Panc1 (cell line): ENCODE measurements at places on chromosomes 6 and 20.

DNA sequence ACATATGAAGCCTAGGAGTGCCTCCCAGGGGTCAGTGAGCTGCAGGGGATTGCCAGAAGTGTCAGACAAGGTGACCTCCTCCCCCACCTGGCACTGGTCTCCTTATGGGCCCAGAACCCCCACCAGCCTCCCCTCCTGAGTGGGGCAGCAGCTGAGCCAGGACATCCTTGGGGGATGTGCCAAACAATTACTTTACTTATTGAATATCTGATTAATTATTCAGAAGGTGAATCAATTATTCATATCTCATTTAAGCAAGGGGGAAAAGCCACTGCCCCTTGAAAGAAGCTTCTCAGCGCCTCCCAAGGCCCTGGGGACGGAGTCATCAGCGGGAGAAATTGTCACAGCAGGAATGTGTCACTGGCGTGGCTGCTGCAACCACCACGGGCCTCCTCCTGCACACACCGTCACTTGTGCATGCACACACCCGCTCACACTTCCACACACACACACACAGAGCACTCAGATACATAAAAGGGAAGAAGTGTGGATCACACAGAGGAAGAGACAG, 123.4 kb upstream of the MAFB start:
- DNase-seq: no peak

DNA sequence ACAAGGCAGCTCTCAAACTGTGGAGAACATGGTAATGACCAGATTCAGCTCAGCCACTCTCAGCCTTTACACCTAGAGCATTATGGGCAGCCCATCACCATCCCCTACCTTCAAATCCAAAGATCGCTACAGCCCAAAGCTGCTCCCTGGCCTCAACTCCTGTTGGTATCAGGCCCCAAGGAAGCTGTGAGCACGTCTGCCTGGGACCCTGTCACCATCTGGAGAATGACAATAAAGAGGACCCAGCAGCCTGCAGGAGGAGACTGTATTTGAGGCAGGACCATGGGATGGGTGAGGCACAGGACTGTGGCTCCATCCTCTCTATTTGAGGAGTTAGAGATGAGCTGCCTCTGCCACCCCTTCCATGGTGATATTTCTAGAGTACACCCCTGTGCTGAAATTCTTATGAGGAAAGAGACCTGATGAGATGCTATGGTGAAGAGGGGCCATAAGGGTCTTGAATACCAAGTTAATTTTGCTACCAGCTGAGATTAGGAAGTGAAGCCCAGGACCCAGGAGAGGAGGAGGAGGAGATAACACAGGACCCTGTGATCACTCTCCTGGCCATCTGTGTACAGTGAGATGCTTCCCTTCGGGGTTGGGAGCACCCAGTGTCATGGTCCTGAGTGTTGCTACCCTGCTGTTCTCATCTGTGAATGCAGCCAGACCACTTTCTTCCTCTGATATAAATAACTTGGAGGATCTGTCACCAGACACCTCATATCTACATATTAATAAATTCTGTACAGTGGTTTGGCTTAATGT, 19.6 kb upstream of the MICB start:
- no peak for DNase-seq

GRCh38 chr20:57543754-57544153, 17.2 kb upstream of the PCK1 start:
- no peak for DNase-seq

GRCh38 chr6:139533573-139534471, 159.4 kb upstream of the CITED2 start:
- no peak for DNase-seq

DNA sequence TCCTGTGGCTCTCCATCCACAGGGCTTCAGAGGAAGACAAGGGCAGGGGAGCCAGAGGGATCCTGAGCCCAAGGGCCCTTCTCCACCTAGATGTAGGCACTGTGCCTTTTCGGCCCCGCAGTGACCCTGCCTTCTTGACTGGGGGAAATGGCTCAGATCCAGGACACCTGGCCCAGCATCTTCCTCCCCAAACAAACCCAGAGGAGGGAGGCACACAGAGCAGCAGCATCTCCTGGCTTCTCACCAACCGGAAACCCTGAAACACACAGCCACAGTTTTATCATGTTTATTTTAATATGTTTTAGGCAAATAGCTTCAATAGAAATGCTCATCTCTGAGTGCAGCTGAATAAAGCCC, 84.5 kb upstream of the LRFN2 start:
- no peak for DNase-seq

GRCh38 chr6:111975466-111975865, 78.4 kb upstream of the CCN6 start:
- DNase-seq: no peak

- no peak for DNase-seq
Measured at GRCh38 chr6:135921188-135921587, 69.7 kb downstream of the PDE7B start.

- no peak for DNase-seq
Measured at GRCh38 chr6:3379482-3380060, 77.3 kb downstream of the SLC22A23 start.

DNA sequence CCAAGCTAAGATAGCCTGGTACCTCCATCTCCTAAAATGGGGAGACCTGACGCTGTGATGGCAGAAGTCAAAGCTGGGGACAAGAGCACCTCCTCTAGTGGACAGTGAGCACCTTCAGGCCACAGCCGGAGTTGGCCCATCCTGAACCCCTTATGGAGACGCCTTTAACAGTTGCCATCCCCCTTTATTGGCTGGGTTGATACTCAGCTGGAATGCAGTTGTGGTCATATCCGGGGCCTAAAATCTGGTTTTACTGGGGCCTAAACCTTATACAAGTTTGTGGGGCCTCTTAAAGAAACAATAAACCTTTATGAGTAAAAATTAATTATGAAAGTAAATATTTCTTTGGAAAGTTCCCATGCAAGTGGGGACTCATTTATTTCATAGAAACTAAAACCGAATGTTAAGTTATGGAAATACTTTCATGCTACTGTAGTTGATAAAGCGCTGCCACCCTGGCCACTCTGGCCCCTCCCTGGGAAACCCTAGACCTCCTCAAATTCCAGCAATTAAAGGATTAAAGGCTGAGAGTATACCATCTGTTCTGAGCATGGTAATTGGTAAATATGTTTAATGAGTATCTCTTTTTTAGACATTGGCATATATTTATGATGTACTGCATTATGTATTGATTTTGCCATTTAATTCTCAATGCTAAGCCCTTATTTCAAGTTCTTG, 95.1 kb upstream of the SASH1 start:
- DNase-seq: no peak

- DNase-seq: no peak
Measured at GRCh38 chr6:99498421-99498820, 16.8 kb downstream of the USP45 start.

GRCh38 chr6:167027772-167028171, 28.6 kb downstream of the CEP43 start:
- DNase-seq: no peak

- DNase-seq: no peak
Measured at GRCh38 chr6:34067814-34068213, 78.1 kb downstream of the GRM4 start.

DNA sequence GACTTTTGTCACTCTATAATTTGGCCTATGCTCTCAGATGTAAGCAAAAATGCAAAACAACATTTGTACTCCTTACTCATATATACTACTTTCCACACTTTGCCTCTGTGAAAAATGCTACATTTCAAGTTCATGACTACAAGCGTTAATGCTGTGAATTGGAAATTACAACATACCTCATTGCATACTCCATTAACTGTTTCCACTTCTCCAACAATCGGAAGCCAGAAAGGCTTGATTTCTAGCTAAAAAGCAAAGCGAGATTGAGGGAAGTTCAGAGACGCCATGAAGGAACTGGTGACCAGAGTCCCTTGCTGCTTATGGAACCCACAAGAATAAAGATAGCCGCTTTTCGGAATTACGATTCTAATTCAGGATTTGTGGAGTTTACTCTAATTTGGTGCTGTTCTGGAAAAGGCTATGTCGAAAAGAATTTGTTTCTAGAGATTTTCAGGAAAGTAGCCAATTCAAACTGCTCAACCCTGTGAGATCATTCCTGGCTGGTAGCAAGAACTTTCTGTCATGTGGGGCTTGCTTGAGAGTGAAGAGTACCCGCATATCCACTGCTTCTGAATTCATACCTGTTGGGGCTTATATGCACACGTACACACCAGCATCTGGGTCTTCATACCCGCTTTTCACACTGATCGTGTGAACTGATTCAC, 98.0 kb upstream of the CITED2 start:
- DNase-seq: no peak

DNA sequence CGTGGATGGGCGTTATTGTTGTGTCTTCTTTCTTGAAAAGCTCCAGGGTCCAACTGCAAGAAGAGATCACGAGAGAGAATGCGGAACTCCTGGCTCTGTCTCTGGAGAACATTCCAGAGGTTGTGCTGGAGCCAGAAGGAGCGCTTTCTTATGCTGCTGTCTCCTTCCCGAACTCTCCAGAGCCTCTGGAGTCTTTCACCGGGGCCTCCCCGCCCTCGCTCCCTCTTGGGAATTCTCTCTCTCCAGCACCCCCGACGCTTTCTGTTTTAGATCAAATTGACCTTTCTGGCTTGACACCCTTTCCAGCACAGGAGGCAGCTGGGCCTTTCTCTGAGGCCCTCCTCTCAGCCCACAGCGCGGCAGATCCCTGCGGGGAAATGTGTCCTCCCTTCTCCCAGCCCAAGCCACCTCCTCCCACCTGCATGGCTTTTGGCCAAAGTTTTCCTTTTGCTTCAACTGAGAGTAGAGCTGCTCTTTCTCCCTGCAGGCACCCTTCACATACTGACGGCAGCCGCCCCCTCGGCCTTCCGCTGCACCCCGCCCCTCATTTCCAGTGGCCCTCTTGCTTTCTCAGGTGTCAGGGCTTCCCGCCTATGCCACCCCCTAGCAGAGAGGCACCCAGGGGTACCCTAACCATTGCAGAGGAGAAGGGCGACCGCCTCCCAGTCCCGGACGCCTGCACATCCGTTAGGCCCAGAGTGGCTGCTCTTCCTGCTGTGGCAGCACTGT, 6.6 kb upstream of the CCR6 start:
- DNase-seq: no peak

DNA sequence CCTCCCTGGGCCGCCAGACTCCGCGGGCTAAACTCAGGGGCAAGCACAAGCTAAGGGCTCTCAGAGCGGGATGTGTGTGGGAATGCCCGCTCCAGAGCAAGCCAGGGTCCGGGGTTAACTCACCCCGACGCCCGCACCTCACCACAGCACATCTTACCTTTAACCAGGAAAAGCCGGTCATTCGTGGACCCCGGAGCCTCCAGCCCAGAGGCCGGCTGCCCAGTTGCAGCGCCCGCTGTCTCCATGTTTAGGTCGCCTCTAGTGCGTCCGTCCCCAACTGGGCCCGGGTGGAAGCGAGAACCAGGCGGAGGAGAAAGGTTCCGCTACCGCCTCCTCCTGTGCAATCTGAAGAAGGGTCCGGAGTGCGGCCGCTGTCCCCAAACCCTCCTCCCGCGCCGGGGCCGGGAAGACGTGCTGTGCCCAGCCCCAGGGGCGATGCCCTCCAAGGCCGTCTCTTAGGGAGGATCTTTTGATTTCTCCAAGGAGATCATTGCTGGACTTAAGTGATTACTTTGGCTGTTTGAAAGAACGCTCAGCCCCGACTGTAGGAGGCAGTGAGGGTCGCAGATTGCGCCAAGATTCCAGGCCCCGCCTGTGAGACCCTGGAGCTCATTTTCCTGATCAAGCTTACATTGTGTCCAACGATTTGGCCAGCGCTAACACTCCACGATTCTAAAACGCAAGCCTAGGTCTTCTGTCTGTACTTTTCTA, at the start of gene TMEM242:
TSS of gene TMEM242 (minus strand) at position 265 of the 711 bp plus-strand sequence. CDS start at position 245, 20 bp downstream.
- DNase-seq: peak; percentile 86

DNA sequence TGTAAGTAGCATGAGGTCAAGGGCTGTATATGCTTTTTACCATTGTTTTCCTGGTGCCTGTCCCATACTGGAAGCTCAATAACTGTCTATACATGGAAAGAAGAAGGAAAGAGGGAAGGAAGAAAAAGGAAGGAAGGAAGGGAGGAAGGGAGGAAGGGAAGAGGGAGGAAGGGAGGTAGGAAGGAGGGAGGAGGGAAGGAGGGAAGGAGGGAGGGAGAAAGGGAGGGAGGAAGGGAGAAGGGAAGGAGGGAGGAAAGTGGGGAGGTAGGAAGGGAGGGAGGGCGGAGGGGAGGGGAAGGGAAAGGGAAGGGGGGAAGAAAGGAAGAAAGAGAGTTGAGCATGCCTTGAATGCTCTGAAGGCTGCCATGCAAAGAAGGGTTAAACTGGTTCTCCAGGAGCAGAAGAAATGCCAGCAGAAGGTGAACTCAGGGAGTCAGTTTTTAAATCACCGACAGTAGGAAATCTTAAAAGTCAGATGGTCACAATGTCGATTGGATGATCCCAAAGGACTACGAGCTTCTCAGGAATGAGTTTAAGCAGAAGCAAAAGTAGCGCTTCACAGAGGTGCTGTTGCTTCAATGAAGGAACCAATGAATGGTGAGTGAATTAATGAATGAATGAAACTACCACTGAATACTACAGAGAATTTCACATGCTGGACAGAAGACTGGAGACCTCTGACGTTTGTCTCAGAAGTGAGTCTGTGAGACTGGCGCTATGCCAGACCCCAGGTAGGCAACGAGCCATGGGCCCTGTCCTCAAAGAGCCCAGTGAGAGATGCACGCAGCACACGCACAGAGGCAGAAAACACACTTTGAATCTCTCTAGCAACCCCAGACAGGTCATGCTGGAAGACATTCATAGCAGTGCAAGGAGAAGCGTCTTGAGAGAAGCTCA, 117.6 kb downstream of the MRPL14 start:
- DNase-seq: no peak

DNA sequence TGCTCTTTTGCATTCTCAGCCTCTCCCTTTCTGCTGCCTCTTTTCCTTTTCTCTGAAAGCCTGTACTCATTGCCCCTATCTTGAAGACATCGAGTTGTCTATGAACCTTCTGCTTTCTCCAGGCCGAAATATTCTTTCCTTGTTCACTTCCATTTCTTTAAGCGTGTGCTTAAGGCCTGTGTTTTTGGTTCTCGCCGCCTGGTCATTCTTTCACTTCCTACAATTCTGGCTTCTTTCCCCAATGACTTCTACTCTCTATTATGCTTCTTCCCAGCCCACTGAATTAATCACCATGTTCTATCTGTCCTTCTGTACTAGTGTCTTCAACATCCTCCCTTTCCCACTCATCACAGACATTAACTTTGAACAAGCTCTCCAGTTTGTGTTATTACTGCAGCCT, 69.6 kb downstream of the C6orf52 start:
- DNase-seq: no peak

DNA sequence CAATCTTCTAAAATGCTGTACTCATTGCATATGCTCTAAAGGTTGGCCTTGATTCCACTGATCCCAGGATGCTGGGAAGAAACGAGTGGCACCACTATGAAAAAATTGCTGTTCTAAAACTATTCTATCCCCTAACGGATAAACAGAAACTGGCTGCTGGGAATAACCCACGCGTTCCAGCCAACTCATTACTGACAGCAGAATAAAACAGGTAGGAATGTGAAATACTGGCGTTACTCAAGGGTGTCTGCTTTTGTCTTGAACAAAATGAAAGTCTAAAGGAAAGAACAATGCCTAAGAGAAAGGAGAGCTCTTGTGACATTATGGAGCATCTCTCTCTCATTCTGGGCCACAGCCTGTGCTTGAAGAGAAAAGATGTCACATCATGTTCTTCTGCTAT, 26.1 kb downstream of the GPR63 start:
- no peak for DNase-seq

- DNase-seq: no peak
Measured at GRCh38 chr6:137791281-137792159, 75.5 kb upstream of the TNFAIP3 start.

GRCh38 chr6:14178083-14178445, 60.5 kb downstream of the CD83 start:
- DNase-seq: no peak
